RPMI7951 (cell line): ENCODE measurements at places on chromosomes 1 and 21. TPM values are rescaled to one million over a fixed set of nuclear protein-coding genes. Genes with fewer than 3 reads are reported as not detected.

The ANKRD35 gene
- 0.12 TPM in 1 of 2 replicates, not detected in the other for total RNA-seq

The DMBX1 gene
- total RNA-seq, result not detected in 2 replicates

The KCNJ15 gene
- 13.2 and 18.9 TPM in 2 replicates for total RNA-seq

The SERPINC1 gene
- total RNA-seq, result 0.39 and 1.1 TPM in 2 replicates

The CYP4A11 gene
- total RNA-seq, result not detected in 2 replicates

The CELA2B gene
- total RNA-seq, result not detected in 2 replicates

The MYOG gene
- total RNA-seq, result not detected in 2 replicates

The SEC16B gene
- 0.48 and 1.2 TPM in 2 replicates for total RNA-seq

The HCN3 gene
- total RNA-seq, result 0.36 and 0.59 TPM in 2 replicates

The RHCE gene
- total RNA-seq, result 0.24 and 0.78 TPM in 2 replicates

The GALE gene
- 58.3 and 67.8 TPM in 2 replicates for total RNA-seq

The CAPN8 gene
- total RNA-seq, result not detected in 2 replicates

The DHCR24 gene
- total RNA-seq, result 63.0 and 67.8 TPM in 2 replicates

The KLF17 gene
- 0.68 and 1.2 TPM in 2 replicates for total RNA-seq

The VASH2 gene
- 0.48 and 0.88 TPM in 2 replicates for total RNA-seq

The TIMM17A gene
- total RNA-seq, result 64.5 and 74.3 TPM in 2 replicates

The SPATA1 gene
- total RNA-seq, result 2.6 TPM in 1 of 2 replicates, not detected in the other

The PEA15 gene
- total RNA-seq, result 107 and 111 TPM in 2 replicates

The CFAP74 gene
- 0.10 TPM in 1 of 2 replicates, not detected in the other for total RNA-seq

The NUP210L gene
- not detected in 2 replicates for total RNA-seq

The SAMD11 gene
- 0.20 and 0.48 TPM in 2 replicates for total RNA-seq

The FCRL2 gene
- total RNA-seq, result not detected in 2 replicates

The AMY1C gene
- total RNA-seq, result not detected in 2 replicates

The FCRL4 gene
- not detected in 2 replicates for total RNA-seq

The ACTN2 gene
- total RNA-seq, result under 0.01 and 0.48 TPM in 2 replicates
